CD4-positive, alpha-beta T cell treated with Interleukin-4 for 4 hours (primary cell): ENCODE measurements at places on chromosomes 4 and X.

- no peak for DNase-seq
Observed at GRCh38 chrX:77070202-77070918, 376.8 kb upstream of the FGF16 start.

DNA sequence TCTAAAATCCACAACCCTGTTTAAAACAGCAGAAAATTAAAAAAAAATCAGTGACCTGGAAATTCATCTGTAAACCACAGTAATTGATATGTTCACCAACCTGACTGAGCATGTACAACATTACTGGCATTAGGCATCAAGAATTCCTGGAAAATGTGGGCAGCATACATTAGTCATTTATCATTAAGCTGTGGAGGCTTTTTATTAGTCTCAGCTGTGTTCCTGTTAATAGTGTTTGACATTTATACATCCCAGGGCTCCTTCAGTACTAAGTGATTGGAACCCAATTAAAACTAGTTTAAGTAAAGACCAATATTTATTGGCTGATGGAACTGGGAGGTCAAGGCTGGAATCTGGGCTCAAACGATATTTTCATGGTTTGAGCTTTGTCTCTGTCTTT, 227.3 kb upstream of the GIMD1 start:
- DNase-seq: no peak

DNA sequence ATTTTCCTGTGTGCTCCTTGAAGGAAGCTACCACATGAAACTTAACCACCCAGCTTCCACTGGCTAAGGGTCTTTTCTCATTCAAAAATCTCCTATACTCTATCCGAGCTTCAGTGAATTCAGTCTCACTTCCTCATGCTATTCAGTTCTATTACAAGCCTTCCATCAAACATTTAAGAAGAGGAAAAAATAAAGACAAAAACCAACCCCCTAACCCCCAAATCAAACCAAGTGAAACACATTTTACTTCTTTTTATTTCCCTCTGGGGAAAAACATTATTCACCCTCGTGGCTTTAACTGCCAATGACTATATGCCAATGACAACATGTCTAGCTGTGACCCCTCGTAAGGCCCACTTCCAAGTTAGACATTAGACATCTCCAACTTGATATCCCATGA, 16.2 kb upstream of the WDR19 start:
- DNase-seq: no peak

- DNase-seq: no peak
Observed at GRCh38 chr4:153773236-153773690, 13.4 kb upstream of the RNF175 start.

DNA sequence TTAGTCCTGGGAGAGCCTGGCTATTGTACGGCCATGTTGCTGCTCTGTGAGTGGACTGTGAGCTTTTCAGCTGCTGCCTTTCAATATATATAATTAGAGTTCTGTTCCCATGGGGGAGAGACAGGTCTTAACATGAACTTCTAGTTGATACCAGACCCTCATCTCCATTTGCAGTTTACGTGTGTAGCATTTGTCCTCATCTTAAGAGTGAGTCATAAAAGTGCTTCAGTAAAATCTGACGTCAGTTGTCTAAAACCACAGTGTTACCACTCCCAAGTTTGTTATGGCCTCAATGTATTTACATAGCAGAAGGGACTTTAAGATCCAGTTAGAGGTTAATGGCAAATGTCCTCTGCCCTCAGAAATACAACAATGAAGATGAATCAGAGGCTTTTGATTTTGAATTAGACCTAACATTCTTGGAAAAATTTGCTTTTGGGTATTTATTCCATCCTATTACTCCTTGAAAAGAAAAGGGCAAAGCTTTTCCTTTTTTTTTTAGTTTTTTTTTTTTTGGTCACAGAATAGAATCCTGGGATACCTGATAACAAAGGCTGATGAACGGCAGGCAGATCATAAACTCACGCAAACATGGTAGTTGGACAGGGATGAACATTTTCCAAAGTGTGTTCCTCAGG, 38.6 kb downstream of the PHOX2B start:
- no peak for DNase-seq

DNA sequence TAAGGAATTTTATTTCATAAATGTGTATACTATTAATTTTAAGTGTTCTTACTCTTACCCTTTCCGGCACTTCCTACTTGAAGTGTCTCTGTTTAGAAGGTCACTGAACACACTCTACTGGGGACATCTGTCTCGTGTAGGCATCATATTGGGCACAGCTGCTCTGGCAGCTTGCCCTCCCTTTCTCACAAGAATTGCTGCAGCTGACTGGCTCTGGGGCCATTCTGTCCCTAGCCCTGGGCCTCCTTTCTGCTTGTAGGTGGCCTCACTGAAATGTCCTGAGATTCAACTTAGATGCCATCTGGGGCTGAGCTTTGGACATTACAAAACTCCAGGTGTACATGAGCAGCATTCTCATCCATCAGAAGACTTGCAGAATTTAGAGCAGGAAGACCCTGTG, 49.6 kb downstream of the SMAD1 start:
- no peak for DNase-seq

GRCh38 chr4:39825741-39826231, 127.8 kb downstream of the UBE2K start:
- no peak for DNase-seq

- no peak for DNase-seq
Observed at GRCh38 chrX:95889279-95889678, 795.4 kb upstream of the DIAPH2 start.

- DNase-seq: no peak
Observed at GRCh38 chr4:141645611-141646340, 9.4 kb downstream of the IL15 start.

DNA sequence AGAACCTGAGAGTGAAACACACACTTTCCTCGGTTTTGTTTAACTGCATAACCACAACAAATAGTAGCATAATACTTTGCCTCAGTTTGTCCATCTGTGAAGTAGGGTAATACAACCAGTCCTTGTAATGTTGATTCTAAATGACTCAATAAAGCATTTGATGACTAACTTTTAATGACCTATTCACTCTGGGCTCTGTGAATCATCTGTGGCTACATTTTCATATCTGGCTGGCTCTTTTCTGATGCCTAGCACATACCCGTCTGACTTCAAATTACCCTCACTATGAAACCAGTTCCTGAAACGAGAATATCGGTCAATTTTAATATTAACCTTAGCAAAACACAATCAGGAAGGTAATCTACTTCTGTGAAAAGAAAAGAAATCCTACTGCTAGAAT, 151.0 kb downstream of the SH2D1A start:
- DNase-seq: no peak

DNA sequence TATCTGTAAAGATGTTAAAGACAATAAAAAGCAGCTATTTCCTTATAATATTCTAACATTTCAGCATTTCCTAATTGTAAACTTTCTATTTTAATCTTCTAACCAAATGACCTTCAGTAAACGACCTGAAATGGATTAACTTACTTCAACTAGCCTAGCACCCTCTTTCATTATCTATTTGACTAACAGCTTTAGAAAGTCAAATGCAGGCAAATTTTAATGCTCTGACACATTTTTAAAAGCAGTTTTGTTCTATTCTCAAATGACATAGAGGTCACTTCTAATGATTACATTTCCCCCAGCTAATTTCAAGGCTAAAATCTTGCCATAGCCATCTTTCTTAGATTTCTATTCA, 41.9 kb downstream of the SLC7A11 start:
- no peak for DNase-seq

DNA sequence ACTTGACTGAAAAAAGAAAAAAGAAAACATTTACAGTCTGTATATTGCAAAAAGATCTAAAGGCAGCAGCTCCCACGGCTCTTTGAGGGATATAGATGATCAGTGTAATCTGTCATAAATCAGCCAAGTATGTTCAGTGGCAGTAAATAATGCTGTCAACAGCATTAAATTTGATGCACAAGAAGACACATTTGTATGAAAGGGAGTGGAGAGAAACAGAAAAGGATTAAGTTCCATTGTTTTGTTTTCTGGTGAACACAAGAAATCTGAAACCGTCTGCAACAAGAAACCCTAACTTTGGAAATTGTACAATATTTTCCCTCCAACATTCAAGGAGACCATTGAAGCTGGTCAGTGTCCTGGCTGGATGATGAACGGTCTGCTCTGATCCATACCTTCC, 27.6 kb upstream of the C1QTNF7 start:
- no peak for DNase-seq

DNA sequence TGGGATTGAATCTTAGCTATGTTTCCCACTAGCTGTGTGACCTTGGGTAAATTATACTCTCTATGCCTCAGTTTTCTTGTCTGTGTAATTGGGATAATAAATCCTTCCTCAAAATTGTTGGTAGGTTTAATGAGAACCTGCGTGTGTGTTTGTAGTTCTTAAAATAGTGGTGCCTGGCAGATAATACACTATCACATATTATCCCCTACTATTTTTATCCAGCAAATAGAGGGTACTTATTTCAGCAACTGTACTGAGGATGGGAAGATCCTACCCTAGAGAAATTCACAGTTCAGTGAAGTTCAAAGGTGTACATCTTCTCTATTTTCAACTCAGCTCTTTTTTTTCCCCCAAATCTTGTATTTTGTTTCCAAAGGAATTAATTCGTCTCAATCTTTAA, 17.2 kb downstream of the ABHD18 start:
- no peak for DNase-seq

DNA sequence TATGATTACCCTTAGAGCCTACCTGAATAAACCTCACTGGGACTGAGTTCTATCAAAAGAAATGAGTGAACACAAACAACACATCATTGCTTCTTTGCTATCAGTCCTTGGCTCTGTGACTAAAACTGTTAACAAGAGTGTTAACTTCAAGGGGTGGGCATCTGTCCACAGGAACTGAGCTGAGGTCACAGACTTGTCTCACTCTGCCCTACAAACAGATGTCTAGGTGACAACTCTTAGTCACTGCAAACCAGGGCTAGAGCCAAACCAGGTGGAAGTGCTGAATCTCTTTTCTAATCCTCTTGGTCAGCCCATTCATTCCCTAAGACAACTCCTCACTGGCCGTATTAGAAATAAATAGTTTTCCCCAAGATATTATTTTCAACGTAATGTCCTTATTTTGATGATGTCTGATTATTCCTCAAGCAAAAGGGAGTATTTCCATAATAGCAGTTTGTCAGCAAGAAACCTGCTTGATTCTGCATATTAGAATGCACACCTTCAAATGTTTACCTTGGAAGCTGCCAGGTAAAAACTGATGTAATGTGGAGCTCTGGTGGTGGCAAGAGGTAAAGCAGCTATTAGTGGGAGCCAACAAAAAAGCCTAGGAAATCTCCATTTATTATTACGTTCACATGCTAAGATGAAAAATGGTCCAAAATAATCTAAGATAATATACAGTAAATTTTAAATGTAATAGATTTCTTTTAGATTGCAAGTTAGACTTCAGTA, 4.0 kb downstream of the COL25A1 start:
- DNase-seq: no peak

- no peak for DNase-seq
Observed at GRCh38 chr4:16140231-16140878, 56.5 kb upstream of the PROM1 start.

- DNase-seq: no peak
Observed at GRCh38 chrX:109660435-109661143, 35.6 kb upstream of the KCNE5 start.

DNA sequence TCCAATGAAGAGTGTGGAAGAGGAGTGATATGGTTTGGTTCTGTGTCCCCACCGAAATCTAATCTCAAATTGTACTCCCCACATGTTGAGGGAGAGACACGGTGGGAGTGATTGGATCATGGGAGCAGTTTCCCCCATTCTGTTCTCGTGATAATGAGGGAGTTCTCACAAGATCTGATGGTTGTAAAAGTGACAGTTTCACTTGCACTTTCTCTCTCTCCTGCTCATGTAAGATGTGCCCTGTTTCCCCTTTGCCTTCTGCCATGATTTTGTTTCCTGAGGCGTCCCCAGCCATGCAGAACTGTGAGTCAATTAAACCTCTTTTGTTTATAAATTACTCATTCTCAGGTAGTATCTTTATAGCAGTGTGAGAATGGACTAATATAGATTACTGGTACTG, 39.6 kb downstream of the FAM47C start:
- DNase-seq: no peak

DNA sequence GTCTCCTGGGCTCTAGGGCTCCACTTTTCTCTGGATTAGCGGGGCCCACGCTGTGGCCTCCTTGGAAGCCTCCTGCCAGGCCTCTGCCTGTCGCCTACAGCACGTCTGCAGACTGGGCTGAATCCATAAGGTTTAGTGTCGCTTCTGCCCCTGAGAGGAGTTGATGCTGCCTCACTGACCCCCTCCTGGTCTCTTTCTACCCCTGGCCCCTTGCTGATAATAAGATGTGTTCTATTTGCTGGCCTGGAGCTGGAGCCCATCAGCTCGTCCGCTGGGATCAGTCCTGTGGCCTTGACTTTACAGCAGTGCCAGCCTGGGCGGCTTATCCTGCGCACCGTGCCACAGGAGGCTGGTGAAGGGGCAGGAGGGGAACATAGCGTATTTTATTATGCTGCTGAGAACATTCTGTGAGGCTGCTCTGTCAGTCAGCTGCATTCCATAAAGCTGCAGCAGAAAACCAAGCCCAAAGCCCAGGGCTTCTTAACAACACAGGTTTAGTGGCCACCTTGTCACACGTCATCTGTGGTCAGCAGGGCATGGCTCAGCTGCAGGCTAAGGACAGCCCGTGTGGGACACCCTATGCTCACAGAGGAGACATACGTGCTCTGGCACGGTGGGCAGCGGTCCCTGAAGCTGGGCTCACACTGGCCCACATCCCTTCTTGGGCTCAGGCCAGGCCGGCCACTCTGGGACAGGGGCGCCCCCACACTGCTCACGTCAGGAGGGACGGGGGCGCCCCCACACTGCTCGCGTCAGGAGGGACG, 29.3 kb upstream of the HGFAC start:
- no peak for DNase-seq

GRCh38 chrX:135315864-135316263, 6.6 kb downstream of the ETDC start:
- DNase-seq: no peak

GRCh38 chr4:119564106-119564505, 64.5 kb downstream of the PDE5A start:
- DNase-seq: no peak

- no peak for DNase-seq
Observed at GRCh38 chr4:85967872-85968271, 392.0 kb downstream of the MAPK10 start.

GRCh38 chr4:3021127-3021526, 53.2 kb downstream of the HTT-AS start:
- no peak for DNase-seq

- DNase-seq: no peak
Observed at GRCh38 chrX:36583674-36584073, 424.5 kb upstream of the FAM47C start.

DNA sequence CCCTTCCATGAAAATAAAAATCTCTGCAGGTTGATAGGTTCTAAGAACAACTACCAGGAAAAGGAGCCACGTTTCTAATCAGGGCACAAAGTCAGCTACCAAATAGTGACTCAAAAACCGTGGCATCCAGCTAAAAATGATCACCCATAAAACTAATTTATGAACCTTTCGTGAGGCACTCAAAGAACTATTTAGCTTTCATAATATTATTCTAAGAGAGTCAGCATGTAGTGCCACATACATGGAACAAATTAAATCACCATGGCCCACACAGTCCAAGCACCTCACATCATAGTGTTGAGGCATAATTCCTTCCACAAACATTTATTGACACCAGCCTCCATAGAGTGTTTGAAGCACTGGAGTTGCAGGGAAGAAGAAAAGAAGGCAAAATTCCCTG, 252.0 kb upstream of the PPARGC1A start:
- no peak for DNase-seq

- DNase-seq: no peak
Observed at GRCh38 chr4:101621120-101621519, 169.4 kb upstream of the BANK1 start.

GRCh38 chr4:152352215-152352614, 183.7 kb downstream of the FBXW7 start:
- DNase-seq: no peak
